ENCODE measurements at places on chromosomes 13 and 19. TPM values are rescaled to one million over a fixed set of nuclear protein-coding genes. Genes with fewer than 3 reads are reported as not detected.

- H3K4me3 ChIP-seq = no peak overlapping the region
- H3K36me3 ChIP-seq = no peaks in the 10 kb centered on the region
- no peak overlapping the region for H3K27ac ChIP-seq
- no peaks in the 10 kb centered on the region for H3K27me3 ChIP-seq
- no peaks in the 10 kb centered on the region for H3K4me1 ChIP-seq
These were observed 275.5 kb upstream of the SOX21 start for GRCh38 chr13:94987869-94988268.

DNA sequence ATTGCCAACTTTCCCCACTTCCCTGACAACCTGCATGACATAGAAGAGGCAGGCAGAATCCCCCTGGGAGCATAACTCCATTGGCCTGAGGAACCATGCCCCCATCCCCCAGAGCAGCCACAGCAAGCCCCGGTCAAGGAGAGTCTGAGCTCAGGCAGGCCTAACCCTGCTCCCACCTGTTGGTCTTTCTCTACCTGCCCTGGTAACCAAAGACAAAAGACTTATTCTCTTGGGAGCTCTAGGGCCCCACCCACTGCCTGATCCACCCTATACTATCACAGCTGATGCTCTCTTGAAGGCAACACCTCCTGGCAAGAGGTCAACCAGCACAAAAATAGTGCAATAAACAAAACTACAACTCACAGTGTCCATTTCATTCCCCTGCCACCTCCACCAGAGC lies 59.3 kb downstream of the TNFSF13B start:
- peaks cover 1% of the 10 kb centered on the region for H3K27me3 ChIP-seq
- H3K4me1 ChIP-seq = peaks cover 16% of the 10 kb centered on the region
- H3K36me3 ChIP-seq = no peaks in the 10 kb centered on the region
- no peak overlapping the region for H3K4me3 ChIP-seq
- H3K27ac ChIP-seq = no peak overlapping the region

Gene RNF17
- not detected for total RNA-seq

- H3K4me1 ChIP-seq = no peaks in the 10 kb centered on the region
- no peaks in the 10 kb centered on the region for H3K27me3 ChIP-seq
- no peaks in the 10 kb centered on the region for H3K36me3 ChIP-seq
- DNase-seq = no peak
- H3K27ac ChIP-seq = no peak overlapping the region
These were observed 81.1 kb upstream of the SERP2 start for GRCh38 chr13:44292545-44292944.

DNA sequence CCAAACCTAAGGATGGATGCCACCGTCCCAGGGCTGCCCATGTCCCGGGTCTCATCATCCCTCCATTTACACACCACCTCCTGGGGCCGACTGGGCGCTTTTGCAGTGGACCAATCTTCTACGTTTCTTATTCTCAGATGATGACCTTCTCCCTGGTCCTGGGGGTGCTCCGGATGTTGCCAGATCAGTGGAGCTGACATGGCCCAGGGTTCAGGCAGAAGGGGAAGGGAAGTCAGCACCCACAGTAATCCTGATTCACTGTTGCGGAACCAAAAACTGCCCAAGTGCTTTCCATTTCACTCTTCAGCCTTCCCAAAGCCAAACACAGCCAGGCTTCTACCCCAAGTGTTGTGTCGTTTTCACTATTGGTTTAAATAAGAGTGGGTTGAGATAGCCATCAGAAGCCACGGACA lies 29.8 kb downstream of the RAB20 start:
- no peak overlapping the region for H3K27ac ChIP-seq
- peaks cover 2% of the 10 kb centered on the region for H3K27me3 ChIP-seq
- H3K4me3 ChIP-seq = no peak overlapping the region

Gene ZNF556
- total RNA-seq = not detected

Gene DLL3
- 42.7 TPM for total RNA-seq

- H3K4me3 ChIP-seq = no peak overlapping the region
- peaks cover 3% of the 10 kb centered on the region for H3K27me3 ChIP-seq
- H3K27ac ChIP-seq = no peak overlapping the region
- no peaks in the 10 kb centered on the region for H3K36me3 ChIP-seq
These were observed 107.8 kb upstream of the SPRY2 start for GRCh38 chr13:80448725-80449124.
